ENCODE measurements at places on chromosomes 7 and 10. TPM values are rescaled to one million over a fixed set of nuclear protein-coding genes. Genes with fewer than 3 reads are reported as not detected.

DNA sequence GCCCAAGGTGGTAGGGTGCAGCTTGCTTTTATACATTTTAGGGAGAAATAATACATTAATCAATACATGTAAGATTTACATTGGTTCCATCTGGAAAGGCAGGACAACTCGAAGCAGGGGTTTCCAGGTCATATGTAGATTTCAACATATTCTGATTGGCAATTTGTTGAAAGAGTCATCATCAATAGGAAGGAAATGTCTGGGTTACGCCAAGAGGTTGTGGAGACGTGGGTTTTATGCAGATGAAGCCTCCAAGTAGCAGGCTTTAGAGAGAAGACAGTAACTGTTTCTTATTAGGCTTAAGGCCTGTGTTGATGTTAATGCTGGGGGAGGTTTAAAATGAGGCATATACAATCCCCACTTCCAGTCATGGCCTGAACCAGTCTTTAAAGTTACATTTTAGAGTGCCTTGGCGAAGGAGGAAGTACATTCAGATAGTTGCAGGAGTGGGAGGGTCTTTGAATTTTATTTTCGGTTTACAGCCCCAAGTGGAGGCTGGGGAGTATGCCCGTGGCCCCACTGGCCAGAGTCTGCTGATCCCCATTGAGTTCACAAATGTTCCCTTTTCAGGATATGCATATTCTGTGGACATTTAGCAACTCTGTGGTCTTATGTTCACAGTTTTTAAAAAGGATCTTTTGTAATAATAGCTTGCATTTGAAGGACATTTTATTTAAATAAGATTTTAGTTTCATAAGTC is 166.0 kb upstream of the GDF10 start:
- DNase-seq = no peak

TEX47 gene
- not detected for total RNA-seq

GRCh38 chr7:124208173-124208572 is 175.3 kb upstream of the TMEM229A start:
- no peak for DNase-seq

DNA sequence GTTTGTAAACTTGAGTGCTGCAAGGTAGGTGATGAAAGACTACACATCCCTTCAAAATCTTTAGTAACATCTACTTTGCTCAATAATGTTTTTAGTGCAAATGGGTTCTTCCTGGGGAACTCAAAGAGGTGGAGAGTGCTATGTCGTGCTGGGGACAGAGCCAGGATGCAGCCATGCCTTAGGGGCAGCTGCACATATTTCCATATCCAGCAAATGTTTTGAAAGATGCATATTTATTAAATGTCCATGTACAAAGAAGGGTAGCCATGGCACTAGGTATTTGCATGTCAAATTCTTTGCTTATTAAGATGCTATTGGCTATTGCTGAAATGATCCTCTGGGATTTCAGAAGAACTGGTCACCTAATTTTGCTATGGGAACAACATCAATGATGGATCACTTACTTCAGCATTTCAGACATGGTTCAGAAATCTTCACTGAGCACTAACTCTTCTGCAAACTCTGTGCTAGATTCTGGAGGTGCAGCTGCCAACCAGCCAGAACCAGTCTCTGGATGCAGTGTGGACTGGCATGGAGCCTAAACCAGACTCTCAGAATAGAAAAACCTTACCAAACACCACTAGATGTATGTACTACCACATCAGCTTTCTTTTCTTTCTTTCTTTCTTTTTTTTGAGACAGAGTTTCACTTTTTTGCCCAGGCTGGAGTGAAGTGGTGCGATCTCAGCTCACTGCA is 31.7 kb upstream of the DNMBP start:
- no peak for DNase-seq

GSDME gene
- total RNA-seq = 57.1 TPM

DNA sequence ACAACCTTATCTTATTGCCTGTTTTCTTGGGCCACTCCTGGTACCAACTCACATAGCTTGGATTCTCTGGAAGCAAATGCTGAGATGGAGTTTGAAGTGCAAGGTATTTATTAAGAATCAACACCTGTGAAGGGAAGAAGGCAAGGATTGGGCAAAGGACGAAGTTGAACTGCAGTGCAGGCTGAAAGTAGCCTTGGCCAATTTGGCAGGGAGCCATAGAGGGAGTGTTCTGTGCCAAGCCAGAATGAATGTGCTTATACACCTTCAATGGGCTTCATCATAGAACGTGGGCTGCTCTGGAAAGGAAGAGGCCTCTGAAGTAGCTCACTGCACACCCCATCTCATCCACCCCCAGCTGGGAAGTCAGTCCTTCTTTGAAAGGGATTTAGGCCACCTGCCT is 79.8 kb upstream of the IFRD1 start:
- no peak for DNase-seq

DNA sequence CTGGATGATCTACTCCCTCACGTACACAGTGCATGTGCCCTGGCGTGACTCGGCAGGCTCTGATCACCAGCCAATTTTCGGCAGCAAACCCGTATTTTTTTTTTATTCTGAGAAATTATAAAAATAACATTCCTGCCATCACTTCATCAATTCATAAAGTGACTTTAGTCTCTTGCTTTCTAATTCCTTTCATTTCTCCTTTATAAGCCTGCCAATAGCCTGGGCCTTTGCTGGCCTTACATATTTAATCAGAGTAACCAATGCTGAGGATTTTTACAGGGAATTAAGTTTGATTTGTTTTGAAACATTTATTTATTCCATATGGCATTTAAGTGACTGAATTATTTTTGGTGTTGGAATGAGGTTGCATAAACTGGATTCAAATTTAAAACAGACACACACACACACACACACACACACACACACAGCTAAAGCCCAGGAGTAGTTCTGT is 140.8 kb downstream of the ETV1 start:
- peak; percentile 83 for DNase-seq

GRCh38 chr7:120725376-120726039 is 132.4 kb downstream of the TSPAN12 start:
- DNase-seq = peak; percentile 37
